KBM-7 (cell line): ENCODE measurements at places on chromosomes 11 and 22.

GRCh38 chr11:114354076-114354475 lies 46.2 kb downstream of the C11orf71 start:
- DNase-seq, result no peak

GRCh38 chr11:12745787-12746186 lies 71.6 kb downstream of the TEAD1 start:
- no peak for DNase-seq

GRCh38 chr11:7353100-7353499 lies 101.4 kb downstream of the SYT9 start:
- peak; percentile 48 for DNase-seq

DNA sequence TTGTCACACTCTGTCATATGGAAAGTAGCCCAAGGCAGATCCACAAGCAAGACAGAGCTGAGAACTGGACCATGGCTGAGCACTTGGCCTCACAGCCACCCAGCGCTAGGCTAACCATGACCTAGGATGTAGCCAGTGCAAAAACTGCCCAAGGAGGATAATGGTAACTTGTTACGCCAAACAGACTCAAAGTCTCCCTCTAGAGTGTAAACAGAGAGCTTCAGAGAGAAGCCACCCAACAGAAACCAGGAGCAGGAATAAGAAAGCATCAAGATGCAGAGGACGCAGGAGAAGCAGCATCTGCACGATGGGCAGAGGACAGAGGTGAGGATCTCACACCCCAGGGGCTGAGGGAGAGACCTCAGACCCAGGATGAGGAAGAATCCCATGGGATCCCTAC lies 97.9 kb downstream of the RCN1 start:
- no peak for DNase-seq

GRCh38 chr11:24289301-24289700 lies 207.6 kb upstream of the LUZP2 start:
- DNase-seq, result no peak

DNA sequence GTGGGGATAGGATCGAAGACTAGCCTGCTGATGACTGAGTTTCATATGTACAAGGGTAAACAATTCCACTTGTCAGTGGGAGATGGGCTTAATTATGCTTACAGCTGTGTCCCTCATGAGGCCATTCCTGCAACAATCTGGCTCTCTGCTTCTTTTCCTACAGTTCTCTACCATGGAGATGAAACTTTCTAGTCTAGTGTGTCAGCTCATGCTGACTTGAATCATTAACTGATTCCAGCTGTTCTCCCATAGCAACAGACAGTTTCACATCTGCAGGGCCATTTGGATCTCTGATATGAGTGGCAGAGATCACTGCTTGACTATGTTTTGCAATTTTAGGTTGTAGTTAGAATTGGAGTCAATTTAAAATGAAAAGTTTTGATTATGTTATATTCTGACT lies 1251.7 kb upstream of the RAG2 start:
- no peak for DNase-seq

DNA sequence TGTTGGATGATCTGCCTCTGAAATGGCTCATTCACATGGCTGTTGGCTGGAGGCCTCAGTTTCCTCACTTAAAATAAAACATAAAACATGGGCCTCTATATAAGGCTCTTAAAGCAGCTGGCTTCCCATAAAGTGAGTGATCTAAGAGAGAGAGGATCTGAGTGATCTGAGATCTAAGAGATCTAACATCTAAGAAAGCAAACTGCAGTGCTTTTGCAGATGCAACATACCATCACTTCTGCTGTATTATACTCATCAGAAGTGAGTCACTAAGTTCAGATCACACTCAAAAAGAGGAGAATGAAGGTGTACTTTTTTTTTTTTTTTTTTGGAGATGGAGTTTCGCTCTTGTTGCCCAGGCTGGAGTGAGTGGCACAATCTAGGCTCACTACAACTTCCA lies 18.1 kb upstream of the HSPA8 start:
- DNase-seq, result no peak

- no peak for DNase-seq
These were observed 83.2 kb downstream of the TRIM29 start for GRCh38 chr11:120054753-120055045.

- no peak for DNase-seq
These were observed 16.3 kb upstream of the RDX start for GRCh38 chr11:110312670-110313069.
